ENCODE measurements at places on chromosomes 7 and 10. TPM values are rescaled to one million over a fixed set of nuclear protein-coding genes. Genes with fewer than 3 reads are reported as not detected.

DNA sequence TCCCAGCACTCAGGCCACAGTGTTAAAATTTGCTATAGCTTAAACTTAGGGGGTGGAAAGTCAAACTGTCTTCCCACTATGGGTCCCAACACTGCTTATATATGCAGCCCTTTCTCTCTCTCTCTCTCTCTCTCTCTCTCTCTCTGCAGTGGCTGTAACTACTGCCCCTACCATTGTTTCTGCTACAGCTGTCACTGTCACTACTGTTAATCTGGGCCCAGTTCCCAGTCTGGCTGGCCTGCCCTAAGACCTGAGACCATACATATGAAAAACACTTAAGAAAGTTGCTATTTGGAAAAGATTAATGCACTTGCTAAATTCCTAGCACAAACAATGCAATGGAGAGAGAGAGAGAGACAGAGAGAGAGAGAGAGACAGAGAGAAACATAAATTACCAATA lies 78.6 kb downstream of the THSD7A start:
- DNase-seq, result no peak

GRCh38 chr10:8061274-8062211 lies 7.1 kb downstream of the GATA3 start:
- DNase-seq, result peak; percentile 59

GRCh38 chr10:109173937-109174336 lies 749.4 kb downstream of the XPNPEP1 start:
- no peak for DNase-seq

DNA sequence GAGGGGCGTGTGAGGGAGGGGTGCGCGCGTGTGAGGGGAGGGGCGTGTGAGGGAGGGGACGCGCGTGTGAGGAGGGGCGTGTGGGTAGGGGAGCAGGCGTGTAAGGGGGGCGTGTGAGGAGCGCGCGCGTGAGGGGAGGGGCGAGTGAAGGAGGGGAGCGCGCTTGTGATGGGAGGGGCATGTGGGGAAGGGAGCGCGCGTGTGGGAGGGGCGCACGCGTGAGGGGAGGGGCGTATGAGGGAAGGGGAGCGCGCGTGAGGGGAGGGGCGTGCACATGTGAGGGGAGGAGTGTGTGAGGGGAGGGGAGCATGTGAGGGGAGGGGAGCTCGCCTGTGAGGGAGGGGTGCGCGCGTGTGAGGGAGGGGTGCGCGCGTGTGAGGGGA lies 19.1 kb downstream of the MXI1 start:
- peak; percentile 97 for DNase-seq

DNA sequence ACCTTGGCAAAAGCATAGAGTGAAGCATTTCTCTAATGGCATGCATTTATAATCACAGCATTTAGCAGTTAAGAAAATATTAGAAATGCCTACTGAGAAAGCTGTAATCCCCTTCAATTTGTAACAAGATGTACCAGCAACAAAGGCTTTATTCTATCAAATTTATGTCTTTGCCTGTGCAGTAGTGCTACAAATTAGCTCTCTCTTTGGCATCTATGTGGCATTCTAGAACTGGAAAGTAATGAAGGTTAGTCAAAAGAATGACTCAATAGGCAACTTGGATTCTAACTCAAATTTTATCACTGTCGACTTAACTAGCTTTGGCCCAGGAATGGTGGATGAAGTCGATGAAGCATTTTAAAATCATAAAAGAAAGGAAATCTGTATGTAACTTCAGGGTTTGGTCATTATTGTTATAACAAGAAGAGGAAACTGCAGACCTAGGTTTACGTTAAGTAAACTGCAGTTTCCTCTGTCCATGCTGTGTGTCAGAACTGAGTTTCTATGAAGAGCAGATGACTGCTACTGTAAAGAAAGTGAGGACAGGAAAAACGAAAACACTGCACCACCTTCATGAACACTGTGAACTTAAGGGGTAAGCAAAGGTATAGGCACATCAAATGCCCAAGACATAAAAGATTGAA lies 140.0 kb downstream of the RAPGEF5 start:
- no peak for DNase-seq

DNA sequence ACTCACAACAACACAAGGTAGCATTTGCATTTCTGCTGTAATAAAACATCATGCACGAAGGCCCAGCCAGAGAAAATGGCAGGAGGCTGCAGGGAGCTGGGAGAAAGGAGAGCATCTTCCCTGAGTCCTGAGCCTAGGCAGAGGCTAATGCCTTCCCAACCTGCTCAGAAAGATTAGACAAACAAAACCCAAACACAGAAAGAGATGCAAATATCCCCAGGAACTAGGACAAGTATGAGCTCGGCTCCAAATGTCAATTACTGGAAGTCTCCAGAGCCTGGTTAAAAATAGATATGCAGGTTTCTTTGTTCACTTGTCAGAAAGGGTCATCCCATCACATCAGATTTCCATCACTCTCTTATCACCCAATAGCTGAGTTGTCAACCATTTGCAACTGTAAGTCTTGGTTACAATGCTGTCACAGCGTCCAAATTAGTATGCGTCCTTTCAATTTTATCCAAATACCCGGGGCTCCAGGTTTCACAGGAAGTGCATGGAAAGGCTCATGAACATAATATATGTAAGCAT lies 316.5 kb upstream of the CELF2 start:
- no peak for DNase-seq

DNA sequence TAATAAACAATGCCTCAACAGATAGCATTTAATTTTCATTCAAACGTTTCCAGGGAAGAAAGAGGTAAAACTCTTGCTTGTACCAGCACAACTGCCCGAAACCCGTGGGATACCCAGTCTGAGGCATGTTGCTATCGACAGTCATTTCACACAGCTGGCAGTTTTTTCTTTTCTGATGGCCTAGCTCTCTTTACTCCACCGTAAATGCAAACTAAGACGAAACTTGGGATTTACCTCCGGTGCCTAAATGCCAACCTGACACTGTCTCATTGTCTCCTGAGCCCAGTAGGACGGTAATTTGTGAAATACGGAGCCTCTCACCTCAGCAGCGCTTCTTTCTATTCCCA lies 143.5 kb downstream of the PRPF18 start:
- no peak for DNase-seq

SORBS1 gene
- 0.29 TPM for total RNA-seq

TMEM229A gene
- not detected for total RNA-seq

ACSM6 gene
- not detected for total RNA-seq

TSPAN14 gene
- total RNA-seq, result 23.9 TPM
